ENCODE measurements at places on chromosomes 16 and 17.

DNA sequence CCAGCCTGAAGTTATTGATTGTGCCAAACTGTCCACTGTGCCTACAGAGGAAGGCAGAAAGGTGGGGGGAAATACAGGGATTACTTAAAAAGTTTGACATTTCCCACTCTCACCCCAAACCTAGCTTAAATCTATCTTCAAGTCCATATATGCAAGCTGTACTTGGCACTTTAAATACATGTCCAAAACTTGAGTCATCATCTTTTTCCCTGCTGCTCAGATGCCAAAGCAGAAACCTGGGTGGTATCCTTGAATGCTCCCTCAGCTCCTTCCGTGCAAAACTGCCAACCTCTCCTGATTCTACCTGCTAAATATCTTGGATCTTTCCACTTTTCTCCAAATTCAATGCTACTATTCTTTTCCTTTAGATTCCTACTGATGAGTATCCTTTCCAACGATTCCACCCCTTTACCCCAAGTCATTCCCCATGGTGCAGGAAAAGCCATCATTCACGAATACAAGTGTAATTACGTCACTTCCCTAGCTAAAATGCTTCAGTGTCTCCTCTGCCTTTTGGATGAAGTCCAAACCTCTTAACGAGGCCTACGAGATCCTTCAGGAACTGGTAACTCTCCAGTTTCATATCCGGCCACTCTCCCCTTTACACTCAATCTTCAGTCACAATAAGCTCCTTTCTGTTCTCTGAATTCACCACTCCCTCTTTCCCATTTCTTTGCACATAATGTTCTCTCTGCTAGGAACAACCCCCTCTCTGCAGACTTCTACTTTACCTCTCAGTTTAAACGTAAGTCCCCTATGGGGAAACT is 9.3 kb downstream of the BECN1 start:
- DNase-seq: no peak

DNA sequence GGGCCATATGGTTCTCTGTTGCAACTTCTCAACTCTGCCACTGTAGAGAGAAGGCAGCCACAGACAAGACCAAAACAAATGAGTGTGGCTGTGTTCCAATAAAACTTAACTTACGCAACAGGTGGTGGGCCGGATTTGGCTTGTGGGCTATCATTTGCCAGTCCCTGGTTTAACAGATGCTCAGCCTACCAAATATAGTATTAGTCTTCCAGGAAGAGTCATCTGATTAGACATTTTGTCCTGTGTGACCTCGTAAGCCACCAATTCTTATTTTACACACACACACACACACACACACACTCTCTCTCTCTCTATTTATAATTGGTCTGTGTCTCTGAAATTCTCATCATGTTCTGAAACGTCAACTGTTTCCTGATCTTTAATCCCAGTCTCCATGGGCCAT is 245.9 kb downstream of the XYLT1 start:
- DNase-seq: peak; percentile 47

- no peak for DNase-seq
Observed at GRCh38 chr17:27915709-27916108, 22.5 kb upstream of the LYRM9 start.

- DNase-seq: no peak
Observed at GRCh38 chr17:179781-180380, 1.6 kb downstream of the DOC2B start.

DNA sequence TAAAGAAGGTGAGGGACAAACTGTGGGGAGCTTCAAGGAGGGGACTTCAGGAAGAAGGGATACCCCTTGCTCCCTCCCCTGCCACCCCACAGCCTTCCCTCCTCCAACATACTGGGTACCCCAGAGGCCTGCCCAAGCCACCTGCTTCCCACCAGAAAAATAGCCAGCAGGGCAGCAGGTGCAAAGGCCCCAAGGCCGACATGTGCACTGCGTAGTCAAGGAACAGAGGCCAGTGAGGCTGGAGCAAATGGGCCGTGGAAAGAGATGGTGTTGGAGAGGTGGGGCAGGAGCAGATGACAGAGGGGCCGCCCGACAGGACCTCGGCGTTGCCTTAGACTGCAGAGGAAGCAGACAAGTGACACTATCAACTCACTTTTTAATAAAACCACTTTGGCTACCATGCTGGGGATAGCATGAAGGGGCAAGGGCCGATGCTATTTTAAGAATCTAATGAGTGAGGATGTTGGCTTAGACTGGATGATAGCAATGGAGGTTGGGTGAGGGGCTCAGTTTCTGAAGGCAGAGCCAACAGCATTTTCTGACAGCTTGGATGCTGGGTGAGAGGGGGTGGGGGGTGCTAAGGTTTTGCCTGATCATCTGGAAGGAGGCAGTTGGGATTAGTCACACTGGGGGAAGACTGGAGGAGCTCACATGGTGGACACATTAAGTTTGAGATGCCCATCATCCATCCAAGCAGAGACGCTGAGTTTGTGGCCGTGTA is 72.8 kb upstream of the TOB1 start:
- DNase-seq: no peak

DNA sequence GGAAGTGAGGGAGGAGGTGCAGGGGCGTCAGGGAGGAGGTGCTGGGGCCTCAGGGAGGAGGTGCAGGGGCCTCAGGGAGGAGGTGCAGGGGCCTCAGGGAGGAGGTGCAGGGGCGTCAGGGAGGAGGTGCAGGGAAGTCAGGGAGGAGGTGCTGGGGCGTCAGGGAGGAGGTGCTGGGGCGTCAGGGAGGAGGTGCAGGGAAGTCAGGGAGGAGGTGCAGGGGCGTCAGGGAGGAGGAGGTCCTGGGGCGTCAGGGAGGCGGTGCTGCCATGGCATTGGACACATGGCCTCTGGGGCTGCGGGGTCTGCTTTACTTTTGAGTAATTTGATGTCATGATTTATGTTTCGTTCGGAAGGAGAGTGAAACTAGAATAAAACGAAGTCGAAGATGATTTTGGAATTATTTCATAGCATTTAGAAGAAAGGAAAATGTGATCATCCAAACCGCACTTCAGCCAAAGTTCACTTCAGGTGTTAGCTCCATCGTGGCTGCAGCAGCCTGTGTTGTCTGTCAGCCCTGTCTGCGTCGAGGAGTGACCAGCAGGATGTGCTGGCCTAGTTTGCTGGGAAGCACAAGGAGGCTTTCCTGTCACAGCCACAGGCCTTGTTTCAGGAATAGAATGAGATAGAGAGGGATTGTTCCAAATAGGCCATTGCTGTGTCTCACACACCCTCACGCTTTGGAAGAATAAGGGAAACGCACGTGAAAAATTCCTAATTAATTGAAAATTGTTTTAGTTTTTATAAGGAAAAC is 42.8 kb downstream of the RAB11FIP3 start:
- no peak for DNase-seq

- DNase-seq: peak; percentile 47
Observed at GRCh38 chr16:84950906-84951305, 60.4 kb downstream of the ZDHHC7 start.

DNA sequence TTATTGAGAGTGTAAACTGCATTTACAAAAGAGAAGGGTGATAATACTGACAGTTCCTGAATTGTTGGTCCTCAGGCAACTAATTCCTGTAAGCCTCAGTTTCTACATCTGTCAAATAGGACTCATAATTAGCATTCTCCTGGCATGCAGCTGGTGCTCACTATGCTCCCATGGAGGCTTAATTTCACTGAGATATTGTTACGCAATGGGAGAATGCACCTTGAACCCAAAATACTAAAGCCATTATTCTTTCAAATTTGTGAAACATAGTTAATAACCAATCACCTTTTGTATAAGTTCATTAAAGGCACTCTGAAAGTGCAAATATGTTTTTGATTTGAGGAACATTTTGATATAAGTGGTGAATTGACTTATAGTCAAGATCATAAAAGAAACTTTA is 985.5 kb downstream of the CDH11 start:
- no peak for DNase-seq

DNA sequence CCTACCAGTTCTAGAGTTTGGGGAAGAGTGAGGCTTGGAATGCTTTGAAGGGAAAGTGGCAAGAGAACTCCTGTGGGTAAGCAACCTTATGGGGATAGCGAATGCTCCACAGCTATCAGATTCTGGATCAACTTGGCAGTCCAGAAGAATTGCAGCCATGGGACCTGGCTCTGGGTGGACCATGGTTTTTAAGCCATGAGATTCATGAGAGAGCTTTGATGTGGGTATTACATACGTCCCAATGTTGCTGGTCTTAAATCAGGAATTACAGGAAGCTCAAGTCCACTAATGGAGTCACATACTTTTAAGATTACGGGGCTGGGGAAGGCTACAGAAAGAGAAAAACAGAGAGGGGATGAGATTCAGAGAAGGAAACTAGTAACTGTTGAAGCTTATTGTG is 142.5 kb upstream of the ELAC2 start:
- DNase-seq: no peak

- DNase-seq: peak; percentile 30
Observed at GRCh38 chr16:20866145-20866772, 33.9 kb downstream of the DCUN1D3 start.

GRCh38 chr17:79888009-79888540 is 48.8 kb upstream of the CBX4 start:
- DNase-seq: no peak

GRCh38 chr17:80612997-80613731 is 68.5 kb downstream of the RPTOR start:
- DNase-seq: no peak

- DNase-seq: peak; percentile 92
Observed at GRCh38 chr17:81393684-81394376, 1.4 kb upstream of the BAHCC1 start.

- no peak for DNase-seq
Observed at GRCh38 chr17:72467841-72468653, 347.2 kb downstream of the SOX9 start.

DNA sequence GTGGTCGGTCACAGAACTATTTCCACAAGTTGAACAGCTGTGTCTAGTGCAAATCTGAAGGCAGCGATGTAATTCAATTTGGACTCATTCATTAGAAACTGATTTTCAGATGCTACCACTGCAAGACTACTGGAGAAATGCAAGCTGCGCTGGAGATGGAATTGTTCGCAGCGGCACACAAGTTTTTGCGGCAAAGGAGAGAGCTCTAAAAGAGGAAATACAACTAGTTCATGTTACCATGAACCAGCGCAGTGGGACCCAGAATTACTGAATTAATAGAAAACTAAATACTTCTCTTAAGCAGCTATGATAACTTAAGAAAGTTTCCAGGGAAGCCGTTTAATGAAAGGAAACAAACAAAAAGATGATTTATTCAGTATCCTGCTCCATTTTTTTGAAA is 1.9 kb downstream of the CREBBP start:
- no peak for DNase-seq

GRCh38 chr16:72833969-72834368 is 214.0 kb downstream of the ZFHX3 start:
- no peak for DNase-seq

DNA sequence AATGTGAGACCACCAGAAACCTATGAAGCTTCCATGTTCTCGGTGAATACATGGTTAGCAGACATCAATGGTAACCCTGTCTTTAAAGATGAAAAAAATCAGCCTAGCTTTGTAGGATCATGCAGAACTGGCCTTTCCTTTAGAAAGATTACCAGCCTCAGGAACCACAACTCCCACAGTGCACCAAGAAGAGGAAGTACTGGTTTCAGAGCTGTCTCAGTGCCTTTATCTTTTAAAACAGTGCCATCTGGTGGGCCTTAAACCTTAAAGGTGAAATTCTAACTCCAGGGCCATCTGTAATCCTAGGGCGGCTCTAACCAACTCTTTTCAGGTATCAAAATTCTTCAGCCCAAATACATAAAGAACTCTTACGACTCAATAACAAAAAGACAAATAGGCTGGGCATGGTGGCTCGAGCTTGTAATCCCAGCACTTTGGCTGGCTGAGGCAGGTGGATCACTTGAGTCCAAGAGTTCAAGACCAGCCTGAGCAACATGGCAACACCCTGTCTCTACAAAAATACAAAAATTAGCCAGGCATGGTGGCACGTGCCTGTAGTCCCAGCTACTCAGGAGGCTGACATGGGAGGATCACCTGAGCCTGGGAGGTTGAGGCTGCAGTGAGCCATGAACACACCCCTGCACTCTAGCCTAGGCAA is 5.4 kb downstream of the ATPAF2 start:
- peak; percentile 81 for DNase-seq

DNA sequence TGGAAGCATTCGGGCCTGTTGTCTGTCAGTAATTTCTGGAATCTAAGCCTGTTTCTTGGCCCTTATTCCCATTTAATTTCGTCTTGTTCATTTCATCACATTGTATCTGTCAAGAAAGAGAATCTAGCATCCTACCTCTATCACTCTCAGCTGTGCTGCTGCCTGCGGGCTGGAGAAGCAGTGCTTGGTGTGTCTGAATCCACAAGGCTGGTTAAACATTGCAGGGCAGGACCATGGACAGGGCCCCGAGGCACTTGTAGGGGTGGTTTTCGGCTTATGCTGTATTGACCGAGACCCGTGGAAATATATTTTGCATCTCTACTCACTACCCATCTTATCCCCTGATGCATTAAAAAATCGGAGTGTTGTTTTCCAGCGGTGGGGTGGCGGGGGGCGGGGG is 3.1 kb downstream of the RAB11FIP4 start:
- peak; percentile 47 for DNase-seq

GRCh38 chr16:69831212-69832123 is 69.3 kb downstream of the WWP2 start:
- no peak for DNase-seq

DNA sequence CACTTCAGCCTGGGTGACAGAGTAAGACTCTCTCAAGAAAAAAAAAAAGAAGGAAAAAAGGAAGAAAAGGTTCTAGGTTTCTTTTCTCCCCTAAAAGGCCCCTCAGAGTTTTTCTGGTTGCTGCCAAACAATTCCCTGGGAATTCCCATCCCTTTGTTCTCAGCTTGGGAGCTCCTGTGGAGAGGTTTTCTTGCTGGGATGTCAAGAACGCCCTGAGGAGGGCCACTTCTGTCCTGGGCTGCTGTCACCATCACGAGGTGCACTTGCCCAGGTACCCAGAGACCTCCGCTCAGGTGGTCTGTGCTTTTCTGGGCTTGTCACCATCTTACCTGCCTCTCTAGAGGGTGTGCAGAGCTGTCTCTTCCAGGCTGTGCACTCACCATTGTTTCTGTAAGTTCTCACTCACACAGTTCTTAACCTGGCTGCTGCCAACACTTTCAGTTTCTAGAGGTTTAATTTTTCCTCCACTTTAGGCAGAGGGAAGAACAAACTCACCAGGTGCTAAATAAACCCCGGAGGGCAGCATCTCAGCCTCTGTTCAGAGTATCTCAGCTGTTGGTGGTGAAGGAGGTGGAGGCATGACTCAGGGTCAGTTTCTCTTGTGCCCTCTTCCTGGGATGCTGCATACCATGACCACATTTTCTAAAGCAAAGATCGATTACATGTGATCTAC is 2.4 kb upstream of the COX6A2 start:
- DNase-seq: no peak

- peak; percentile 40 for DNase-seq
Observed at GRCh38 chr16:87461466-87461991, 31.3 kb downstream of the ZCCHC14 start.

GRCh38 chr17:54948380-54948779 is 20.1 kb downstream of the COX11 start:
- DNase-seq: no peak
